ENCODE measurements at places on chromosomes 11 and 22. TPM values are rescaled to one million over a fixed set of nuclear protein-coding genes. Genes with fewer than 3 reads are reported as not detected.

DNA sequence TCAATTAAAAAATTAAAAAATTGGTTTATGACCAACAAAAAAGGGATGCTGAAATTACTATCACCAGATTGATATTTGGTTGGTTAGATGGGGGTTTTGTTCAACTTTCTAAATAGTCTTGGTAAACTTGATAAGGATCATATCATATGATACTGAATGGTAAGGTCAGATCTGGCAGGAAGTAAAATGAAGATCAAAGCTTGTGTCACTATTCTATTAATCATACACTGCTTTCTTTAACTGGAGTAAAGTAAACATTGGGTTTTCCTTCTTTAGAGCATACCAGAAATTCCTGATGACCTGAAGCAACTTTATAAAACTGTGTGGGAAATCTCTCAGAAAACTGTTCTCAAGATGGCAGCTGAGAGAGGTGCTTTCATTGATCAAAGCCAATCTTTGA, 40.2 kb downstream of the RRM1 start:
- DNase-seq, result no peak

GRCh38 chr11:9109858-9110731, 18.7 kb upstream of the SCUBE2 start:
- no peak for DNase-seq

DNA sequence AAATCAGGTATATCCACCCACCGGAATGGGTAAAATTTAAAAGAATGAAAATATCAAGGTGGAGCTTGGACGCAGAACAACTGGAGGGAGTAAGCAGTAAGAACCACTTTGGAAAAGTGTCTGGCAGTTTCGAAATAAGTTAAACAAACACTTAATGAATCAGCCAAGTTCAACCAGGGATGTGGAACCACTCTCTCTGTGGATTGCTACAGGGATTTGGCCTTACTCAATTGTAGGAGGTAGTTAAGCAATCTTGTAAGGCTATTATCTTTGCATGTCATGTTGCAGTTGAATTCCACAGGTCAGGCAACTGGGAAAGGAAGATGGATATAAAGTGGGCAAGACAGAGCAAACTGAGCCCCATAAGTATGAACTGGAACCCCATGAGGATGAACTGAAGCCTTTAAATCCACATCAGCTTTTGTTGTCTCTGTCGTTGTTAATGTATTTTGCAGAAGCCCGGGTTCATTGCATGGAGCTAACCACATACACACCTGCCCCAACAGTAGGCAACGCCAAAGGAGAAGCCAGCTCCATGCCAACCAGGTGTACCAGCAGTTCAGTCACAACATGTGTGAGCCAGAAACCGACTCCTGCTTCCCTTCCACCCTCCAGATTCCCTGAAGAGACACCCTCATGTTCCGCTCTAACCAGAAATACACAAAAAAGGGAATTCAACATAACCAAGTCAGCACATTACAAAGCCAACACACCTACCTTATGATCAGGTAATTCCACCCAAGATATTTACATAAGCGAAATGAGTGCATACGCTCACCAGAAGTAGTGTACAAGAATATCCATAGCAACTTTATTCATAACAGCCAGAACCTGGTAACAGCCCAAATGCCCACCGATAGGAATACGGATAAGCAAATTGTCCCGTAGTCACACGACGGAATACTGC, 8.0 kb upstream of the SLC43A3 start:
- DNase-seq, result no peak

Gene NRXN2
- 0.15 TPM for polyA plus RNA-seq

DNA sequence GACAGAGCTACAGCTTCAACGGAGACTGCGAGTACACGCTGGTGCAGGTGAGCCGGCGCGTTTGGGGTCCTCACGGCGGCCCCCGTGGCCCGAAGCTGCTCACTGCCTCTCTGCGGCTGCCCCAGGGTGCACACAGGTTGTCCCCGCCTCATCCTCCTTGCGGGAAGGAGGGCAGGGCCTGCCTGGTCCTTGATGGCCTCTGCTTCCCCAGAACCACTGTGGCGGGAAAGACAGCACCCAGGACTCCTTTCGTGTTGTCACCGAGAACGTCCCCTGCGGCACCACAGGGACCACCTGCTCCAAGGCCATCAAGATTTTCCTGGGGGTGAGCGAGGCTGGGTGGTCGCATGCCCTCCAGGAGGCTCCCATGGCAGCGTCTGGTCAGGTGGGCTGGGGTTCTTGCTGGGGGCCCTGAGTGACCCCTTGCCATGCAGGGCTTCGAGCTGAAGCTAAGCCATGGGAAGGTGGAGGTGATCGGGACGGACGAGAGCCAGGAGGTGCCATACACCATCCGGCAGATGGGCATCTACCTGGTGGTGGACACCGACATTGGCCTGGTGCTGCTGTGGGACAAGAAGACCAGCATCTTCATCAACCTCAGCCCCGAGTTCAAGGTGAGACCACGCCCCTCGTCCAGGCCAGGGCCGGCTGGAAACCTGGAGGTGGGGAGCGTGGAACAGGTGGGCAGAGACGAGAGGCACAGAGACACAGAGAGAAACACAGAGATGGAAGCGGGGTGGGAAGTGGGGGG, 19.4 kb downstream of the MUC5AC start:
- no peak for DNase-seq

DNA sequence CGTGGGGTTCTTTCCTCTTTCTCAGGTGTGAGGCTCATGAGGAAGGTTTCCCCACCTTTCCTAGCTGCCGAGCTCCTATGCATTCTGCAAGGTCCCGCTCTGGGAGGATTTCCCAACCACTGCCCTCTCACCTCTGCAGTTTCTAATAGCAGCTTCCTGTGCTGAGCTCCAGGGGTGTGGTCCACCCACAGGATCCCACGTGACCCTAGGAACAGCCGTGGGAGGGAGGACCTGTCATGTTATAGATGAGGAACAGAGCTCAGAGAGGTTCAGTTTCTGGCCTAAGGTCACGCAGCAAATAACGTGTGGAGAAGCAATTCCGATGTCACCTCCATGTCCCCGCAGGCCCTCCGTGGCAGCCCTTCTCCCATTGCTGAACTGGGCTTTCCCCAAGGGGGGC, 38.5 kb downstream of the FLRT1 start:
- no peak for DNase-seq

- no peak for DNase-seq
Measured at GRCh38 chr11:68664141-68664540, 20.2 kb upstream of the GAL start.

Measured in SK-N-SH (cell line).